SK-MEL-5 (cell line): ENCODE measurements at places on chromosomes 6 and 20. TPM values are rescaled to one million over a fixed set of nuclear protein-coding genes. Genes with fewer than 3 reads are reported as not detected.

The TOMM34 gene
- 41.5 and 41.8 TPM in 2 replicates for total RNA-seq

The HDGFL1 gene
- not detected in 2 replicates for total RNA-seq

The RNF182 gene
- total RNA-seq: 21.2 and 26.6 TPM in 2 replicates

The MTFR2 gene
- total RNA-seq: 2.7 and 5.4 TPM in 2 replicates

The CRYBG1 gene
- 0.05 TPM in 1 of 2 replicates, not detected in the other for total RNA-seq
